Glomerular endothelial cell (primary cell): ENCODE measurements at places on chromosomes 1 and 21. TPM values are rescaled to one million over a fixed set of nuclear protein-coding genes. Genes with fewer than 3 reads are reported as not detected.

The FMOD gene
- 0.93 and 1.8 TPM in 2 replicates for total RNA-seq

The MYBPH gene
- total RNA-seq = not detected in 2 replicates

The PPM1J gene
- 1.6 and 2.2 TPM in 2 replicates for total RNA-seq

The DAB1 gene
- total RNA-seq = 0.18 TPM in 1 of 2 replicates, not detected in the other

The PROK1 gene
- total RNA-seq = not detected in 2 replicates

The SPOCD1 gene
- total RNA-seq = 48.2 and 70.0 TPM in 2 replicates

The NEGR1 gene
- total RNA-seq = 2.0 and 2.5 TPM in 2 replicates

The HEYL gene
- 0.44 and 0.82 TPM in 2 replicates for total RNA-seq

The HRNR gene
- total RNA-seq = not detected in 2 replicates

The PRAMEF26 gene
- total RNA-seq = not detected in 2 replicates

The RGSL1 gene
- total RNA-seq = not detected in 2 replicates

The PGLYRP3 gene
- not detected in 2 replicates for total RNA-seq

The LPAR3 gene
- total RNA-seq = 0.06 TPM in 1 of 2 replicates, not detected in the other

The TCHHL1 gene
- not detected in 2 replicates for total RNA-seq

The S100A8 gene
- not detected in 2 replicates for total RNA-seq

- peak; percentile 61 for DNase-seq
Observed at GRCh38 chr1:178238722-178239510, 145.0 kb downstream of the RASAL2 start.

DNA sequence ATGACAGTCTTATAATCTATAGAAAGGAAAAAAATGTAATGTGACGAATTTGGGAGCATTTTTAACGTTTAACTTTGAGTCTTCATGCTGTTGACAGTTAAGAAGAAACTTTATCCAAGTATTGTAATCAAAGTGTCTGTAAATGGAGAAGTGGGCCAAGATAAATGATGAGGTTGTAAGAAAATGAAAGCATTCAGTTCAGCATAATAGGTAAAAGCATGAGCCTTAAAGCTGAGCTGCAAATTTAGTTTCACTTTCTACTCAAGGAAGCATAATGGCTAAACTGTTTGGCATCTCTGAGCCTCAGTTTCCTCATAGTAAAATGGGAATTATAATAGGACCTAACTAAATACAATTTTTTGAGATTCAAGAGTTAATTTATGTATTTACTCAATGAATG is 1554.8 kb downstream of the KCNT2 start:
- DNase-seq = no peak

DNA sequence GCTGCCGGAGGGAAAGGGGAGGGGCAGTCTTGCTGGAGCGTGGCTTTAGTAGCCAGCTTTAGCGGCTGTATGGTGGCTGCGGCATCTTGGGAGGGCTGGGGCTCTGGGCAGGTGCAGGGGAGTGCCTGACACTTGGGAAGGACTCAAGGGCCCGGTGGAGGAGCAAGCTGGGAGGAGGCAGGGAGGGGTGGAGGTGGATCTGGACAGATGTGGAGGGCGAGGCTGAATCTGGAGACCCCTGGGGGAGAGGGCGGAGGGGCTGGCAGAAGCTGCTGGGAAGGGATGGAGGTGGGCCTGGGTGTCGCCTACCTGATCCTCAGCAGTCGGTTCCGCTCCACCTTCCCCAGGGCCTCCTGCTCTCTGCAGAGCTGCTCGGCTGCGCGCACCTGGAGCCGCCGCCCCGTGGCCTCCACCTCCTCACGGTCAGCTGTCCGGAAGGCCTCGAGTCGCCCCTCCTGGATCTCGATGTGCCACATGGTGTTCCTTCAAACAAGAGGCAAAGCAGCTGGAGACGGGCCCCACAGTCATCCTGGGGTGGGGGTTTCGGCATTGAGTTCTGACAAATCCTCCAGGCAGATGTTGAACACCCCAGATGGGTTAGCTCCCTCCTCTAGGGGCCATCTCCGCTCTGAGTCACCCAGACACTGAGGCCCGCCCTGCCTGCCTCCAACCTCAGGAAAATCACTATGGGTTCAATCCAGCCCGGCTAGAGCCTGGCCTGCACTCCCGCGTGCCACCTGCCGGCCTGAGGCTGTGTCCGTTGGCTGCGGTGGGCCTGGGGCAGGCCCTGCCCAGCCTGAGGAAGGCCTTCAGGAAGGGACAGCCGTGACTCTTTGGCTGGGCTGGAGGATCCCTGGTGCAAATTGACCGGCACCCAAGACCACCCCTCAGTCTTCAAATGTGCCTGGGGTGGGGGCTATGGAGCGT is 29.6 kb downstream of the CFAP74 start:
- DNase-seq = no peak

DNA sequence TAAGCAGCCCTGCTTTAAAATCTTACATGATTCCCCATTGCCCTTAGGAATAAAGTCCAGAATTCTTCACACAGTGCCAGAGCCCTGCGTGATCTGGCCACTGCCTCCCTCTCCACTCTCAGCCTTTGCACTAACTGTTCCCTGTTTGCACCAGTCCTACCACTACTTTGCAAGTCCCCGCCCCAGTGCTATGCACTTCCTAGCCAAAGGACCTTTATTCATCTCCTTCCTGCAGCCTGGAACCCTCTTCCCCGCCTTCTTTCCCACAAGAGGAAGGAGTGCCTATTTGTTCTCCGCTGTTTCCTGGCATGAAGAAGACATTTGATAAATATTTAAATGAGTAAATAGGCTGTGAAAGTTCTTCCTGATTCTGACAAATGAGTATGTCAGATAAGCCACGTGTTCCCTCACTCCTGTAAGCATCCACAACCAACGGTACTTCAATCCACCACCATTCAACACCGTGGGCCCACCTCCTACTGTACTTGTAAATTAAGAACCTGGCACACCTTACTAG is 23.9 kb downstream of the CAPN8 start:
- DNase-seq = no peak

DNA sequence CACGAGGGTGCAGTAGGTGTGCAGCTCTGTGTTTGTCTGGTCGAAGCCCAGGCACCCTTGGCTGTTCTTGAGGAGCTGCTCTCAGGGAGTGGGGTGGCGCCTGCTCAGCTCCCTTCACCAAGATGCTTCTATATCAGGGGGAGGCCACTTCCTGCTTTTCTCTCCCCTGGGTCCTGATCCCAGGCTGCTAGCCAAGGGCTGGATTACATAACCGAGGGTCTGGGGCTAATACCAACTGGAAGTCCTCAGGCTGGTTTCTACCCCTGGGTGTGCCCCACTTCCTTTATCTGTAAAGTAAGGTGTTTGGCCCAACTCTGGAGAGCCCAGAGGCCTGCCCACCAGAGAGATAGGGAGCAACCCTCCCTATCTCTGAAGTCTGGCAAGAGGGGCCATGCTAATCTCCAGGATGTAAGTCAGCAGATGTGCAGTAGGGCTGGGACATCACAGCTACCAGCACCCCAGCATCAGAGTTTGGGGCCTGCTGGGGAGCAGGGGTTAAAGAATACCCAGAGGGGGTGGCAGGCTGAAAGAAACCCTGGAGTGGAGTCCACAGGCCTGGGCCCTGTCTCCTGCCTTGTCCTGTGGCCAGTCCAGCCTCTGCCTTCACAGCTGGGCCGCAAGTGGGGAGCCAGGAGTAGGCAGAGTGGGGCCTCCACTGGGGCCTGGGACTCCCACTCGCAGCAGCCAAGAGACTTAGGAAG is 2.1 kb downstream of the SELENBP1 start:
- no peak for DNase-seq

GRCh38 chr1:39139723-39140360 is 64.7 kb upstream of the MACF1 start:
- no peak for DNase-seq

GRCh38 chr1:200075938-200076546 is 48.5 kb downstream of the NR5A2 start:
- DNase-seq = peak; percentile 100

DNA sequence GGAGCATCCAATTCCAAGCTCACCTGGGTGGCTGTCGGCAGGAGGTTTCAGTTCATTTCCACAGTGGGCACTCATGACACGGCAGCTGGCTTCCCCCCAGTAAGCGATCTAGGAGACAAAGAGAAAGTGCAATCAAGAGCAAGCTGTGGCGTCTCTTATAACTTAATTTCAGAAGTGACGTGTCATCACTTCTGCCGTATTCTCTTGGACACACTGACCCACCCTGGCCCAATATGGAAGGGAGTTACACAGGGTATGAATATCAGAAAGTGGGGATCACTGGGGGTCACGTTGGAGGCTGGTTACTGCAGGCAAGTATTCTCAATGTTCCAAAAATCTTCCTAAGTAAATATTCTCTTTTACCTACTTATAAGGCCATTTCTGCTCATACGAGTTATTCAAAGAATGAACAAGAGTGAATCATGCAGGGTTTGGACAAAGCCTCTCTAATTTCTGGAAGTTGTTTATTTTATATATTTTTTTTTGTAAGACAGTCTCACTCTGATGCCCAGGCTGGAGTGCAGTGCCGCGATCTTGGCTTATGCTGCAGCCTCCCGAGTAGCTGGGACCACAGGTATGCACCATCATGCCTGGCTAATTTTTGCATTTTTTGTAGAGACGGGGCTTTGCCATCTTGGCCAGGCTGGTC is 46.5 kb upstream of the GREM2 start:
- DNase-seq = no peak

DNA sequence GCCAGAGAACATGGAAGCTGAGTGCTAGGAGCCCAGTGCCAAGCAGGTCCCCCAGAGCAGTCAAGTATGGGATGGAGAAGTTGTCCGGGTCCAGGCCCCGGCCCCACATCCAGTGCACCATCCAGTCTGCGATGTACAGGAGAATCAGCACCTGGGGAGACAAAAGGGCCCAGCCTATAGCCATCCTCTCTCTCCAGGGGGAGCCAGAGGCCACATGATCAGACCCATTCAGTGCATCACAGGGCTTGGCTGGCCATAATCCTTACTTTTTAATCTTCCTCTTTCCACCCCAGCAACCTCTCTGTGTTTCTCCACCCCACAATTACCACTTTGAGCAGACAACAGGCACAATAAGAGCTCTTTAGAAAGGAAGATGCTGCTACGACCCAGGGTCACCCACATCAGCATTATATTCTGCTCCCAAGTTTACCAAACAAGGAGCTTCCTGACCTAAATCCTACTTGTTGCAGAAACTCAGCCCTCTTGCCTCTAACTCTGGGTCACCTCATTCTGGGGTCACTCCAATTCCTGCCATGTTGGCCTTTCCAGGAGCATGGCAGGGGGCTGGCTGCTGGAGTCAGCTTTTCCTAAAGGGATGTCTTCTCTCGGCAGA is 16.4 kb upstream of the RAB29 start:
- no peak for DNase-seq

- no peak for DNase-seq
Observed at GRCh38 chr1:180773210-180773865, 139.4 kb upstream of the KIAA1614 start.

DNA sequence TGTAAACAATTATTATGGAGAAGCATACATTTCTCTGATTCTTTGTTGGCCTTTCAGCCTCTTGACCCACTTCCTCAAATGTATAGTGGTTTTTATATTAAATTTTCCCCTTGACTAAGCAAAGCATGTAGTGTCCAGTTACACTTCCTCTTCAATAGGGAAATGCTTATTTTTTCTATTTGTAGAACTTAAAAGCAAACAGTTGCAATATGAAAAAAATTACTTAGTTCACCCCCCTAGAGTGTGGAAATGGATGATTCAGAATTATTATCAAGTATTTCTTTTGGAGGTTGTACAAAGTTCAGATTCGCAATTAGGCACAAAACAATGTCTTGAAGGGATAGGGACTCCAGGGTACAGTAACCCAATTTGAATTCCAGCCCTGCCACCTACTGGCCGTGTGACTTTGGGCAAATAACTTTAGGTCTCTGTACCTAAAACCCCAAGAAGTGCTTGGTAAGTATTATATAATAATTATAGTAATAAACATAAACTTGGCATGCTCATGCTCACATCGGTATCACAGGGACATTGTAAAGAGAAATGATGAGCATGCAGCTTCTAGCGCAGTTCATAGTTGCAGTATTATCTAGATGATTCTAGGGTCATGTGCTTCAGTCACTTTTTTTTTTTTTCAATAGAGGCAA is 28.6 kb upstream of the IFNGR2 start:
- DNase-seq = no peak

- DNase-seq = no peak
Observed at GRCh38 chr1:30028939-30029338, 694.4 kb downstream of the MATN1 start.

- no peak for DNase-seq
Observed at GRCh38 chr1:33288976-33289857, 31.7 kb downstream of the A3GALT2 start.

- no peak for DNase-seq
Observed at GRCh38 chr21:14243461-14243860, 27.5 kb downstream of the RBM11 start.

GRCh38 chr1:241263346-241263745 is 93.7 kb downstream of the RGS7 start:
- no peak for DNase-seq

DNA sequence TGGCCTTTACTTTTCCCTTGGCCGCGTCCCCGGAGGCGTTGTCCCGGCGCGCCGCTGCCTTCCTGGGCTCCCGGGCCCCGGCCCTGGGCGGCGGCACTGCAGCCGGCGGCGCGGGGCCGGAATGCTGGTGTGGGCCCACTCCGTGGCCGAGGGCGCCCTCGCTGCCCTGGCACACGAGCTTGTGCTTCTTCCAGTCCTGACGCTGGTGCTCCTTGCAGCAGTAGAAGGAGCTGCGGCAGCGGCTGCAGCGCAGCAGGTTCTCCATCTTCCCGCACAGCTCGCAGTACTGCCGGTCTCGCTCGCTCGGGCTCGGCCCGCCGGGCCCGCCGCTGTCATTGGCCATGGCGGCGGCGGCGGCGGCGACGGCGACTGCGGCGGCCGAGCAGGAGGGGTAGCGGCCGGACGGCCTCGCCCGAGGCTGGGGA is 529 bp downstream of the EGLN1 start:
- DNase-seq = no peak

- DNase-seq = no peak
Observed at GRCh38 chr1:212640223-212640878, 31.8 kb downstream of the ATF3 start.

DNA sequence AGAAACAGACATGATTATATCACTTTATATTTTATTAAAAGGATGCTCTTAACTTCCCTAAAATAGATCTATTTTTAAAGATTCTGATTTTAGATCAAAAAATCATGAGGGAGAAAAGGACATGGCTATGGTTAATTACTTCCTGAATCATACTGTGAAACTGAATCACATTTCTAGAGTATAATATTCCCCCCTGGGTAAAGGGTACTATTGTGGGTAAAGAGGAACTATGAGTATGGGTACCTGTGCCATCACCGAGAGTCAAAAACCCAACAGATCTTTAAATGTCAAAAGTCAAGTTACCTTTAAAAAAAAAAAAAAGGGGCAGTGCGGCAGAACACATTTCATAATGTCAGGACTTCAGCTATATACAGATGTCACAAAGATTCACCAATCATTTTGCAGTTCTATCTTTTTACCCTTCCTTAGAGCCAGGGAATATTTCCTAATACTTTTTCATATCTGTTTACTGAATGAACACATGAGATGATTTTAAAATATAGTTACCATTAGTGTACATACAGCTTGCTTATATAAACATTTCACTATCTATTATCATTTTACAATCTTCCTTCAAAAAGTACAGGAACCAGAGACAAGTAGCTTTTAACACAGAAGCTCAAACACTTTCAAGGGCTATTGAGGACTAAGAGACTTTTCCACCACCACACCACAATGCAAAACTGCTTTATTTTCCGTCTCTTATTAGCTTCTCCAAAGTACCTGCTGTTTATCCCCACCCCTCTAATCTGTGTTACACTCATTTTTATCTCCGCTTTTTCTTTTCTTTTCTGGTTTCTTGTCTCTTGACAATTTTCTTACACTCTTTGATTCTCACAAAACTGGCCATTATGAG is 45.0 kb downstream of the EVI5 start:
- no peak for DNase-seq

GRCh38 chr1:117007719-117008013 is 6.1 kb downstream of the CD101 start:
- DNase-seq = no peak

- no peak for DNase-seq
Observed at GRCh38 chr21:40830836-40831235, 16.1 kb downstream of the DSCAM start.
